ENCODE measurements at places on chromosomes 3 and 15.

GRCh38 chr3:73915886-73916285 lies 291.1 kb upstream of the PDZRN3 start:
- DNase-seq, result no peak

DNA sequence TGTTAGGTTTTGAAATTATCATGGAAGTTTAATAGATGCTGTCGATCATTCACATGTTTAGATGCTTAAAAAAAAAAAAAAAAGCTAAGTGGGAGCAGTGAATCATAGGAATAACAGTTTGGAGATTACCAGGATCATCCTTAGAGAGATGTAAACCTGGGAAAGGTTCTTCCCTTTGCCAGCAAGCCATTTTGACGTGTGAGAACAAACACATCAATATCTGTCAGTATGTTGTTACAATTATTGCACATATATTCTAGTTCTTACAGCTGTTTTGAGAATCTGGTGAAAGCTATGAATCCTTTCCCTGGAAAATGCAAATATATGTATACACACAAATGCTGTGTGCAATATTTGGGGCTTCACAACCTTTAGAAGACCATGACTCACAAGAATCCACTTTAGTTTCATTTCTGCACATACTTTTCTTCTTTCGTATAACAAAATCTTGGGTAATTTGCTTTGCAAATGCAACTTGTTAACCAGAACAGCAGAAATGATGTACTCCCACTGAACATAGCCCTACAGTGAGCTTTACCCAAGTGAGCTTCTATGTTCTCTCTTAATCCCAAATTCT lies 12.0 kb downstream of the NFKBIZ start:
- no peak for DNase-seq

DNA sequence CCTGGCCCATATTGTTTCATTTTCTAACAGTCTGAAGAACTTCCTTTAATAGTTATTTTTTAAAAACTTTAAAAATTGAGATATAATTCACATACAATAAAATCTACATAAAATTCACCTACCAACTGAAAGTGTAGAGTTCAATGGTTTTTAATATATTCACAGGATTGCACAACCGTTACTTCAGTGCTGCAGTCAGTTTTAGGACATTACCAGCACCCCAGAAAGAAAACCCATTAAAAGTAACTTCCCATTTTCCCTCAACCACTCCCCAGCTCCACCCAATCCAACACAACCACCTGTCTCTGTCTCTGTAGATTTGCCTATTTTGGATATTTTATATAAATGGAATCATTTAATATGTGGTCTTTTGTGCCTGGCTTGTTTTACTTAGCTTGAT lies 29.6 kb downstream of the MGA start:
- no peak for DNase-seq

DNA sequence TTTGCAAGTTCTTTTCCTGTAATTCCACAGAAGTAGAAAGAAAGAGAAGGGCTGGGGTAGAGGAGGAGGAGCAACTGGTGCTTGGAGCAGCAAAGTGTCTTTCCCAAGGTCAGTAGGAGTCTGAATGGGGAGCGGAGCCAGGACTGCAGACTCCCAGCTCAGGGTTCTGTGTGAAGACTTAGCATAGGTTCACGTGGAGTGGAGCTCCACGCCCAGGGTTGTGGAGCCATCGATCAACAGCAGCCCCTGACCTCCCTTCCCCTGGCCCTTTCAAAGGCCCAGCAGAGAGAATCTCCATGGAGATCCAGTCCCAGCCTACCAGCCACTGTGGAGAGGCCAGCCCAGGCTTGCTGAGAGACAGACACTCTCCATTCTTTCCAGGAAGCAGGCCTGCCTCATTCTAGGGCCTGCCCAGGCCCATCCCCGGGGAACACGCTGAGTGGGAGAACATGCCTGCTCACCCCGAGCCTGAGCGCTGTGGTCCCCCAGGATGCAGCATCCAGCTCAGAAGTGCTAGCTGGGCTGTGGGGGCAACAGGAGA lies 62.1 kb downstream of the CORO2B start:
- DNase-seq, result no peak

- DNase-seq, result no peak
These were observed 17.1 kb downstream of the ADCY5 start for GRCh38 chr3:123431658-123432324.

- no peak for DNase-seq
These were observed 48.9 kb downstream of the NIPA2 start for GRCh38 chr15:22887157-22887951.

GRCh38 chr15:35023804-35024203 lies 35.7 kb upstream of the ZNF770 start:
- DNase-seq, result no peak

DNA sequence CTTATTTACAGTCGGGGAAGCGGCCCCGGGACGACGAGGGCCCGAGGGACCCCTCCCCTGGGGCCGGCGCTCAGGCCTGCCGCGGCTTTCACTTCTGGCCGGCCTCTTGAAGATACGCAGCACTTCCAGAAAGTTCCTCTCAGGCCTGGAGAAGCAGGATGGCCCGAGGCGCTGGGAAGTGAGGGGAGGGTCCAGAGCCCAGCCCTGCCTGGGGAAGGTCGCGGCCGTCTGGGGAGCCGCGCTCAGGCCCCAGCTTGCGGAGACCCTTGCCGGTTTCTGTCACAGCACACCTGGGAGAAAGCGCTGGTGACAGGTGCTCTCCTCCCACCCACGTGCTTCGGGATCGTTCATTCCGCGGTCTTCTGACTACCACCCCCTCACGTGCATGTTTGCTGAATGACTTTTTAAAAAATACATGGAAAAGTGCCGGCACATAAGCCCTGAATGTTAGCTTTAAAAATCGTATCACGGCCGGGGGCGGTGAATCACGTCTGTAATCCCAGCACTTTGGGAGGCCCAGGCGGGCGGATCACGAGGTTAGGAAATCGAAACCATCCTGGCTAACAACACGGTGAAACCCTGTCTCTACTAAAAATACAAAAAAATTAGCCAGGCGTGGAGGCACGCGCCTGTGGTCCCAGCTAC lies 727 bp upstream of the TM2D3 start:
- no peak for DNase-seq

DNA sequence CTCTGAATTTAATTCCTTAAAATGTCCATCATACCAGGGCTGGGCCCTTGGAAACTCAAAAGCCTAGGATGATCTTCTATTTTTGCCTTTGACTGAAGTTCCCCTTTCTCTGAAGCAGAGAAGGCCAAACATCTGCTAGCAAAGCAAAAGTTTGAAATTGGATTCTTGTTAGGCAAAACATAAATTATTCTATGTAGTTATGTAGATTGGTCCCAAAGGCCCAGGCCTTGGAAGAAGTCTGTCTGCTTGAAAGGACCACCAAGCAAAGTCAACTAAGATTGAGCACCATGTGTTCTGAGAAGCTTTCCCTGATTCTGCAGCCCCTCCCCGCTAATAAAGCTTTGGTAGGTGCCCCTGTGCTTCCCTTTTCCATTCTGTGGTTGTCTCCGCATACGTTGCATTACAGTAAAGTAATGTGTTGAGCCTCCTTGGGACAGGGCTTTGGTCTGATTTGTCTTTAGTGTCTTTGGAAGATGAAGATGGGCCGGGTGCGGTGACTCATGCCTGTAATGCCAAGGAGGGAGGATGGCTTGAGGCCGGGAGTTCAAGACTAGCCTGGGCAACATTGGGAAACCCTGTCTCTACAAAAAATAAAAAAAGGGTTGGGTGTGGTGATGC lies 56.4 kb downstream of the RPL39L start:
- no peak for DNase-seq

DNA sequence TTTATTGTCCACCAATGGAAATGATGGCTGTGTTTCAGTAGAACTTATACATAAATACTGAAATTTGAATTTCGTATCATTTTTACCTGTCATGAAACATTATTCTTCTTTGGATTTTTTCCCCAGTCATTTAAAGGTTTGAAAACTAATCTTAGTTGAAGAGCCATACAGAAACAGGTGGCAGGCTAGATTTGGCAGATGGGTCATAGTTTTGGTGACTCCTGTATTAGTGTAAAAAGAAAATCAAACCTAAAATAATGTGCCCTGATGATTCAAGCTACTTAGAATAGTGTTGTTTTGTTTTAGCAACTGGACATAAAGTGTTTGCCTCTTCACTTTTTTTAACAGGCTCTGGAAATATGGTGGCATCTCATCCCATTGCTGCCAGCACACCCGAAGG lies 68.9 kb downstream of the SIDT1 start:
- DNase-seq, result no peak

Measured in activated naive CD4-positive, alpha-beta T cell (primary cell).